Naive thymus-derived CD4-positive, alpha-beta T cell (primary cell): ENCODE measurements at places on chromosomes 3 and 15.
A peak's percentile ranks its signal among the peaks of the same experiment; 100 is the strongest.

DNA sequence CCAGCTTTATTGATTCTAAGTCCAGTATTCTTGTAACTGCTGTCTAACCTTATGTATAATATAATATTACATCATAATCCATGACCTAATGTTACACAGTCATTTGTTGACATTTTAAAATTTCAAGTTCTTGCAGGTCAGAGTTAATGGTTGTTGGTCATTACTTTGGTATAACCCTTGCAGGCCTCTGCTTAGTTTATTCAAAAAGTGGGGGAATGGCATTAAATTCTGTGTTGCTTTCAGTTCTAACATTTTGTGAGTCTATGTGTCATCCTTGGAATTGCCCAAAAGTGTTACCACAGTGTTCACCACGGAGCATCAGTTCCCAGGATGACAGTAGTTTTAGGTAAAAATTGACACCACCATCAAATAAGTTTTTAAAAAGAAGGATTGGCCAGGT is 174.8 kb upstream of the BCL6 start:
- no peak for DNase-seq

- no peak for DNase-seq
Measured at GRCh38 chr15:61598655-61599054, 369.6 kb upstream of the RORA start.

DNA sequence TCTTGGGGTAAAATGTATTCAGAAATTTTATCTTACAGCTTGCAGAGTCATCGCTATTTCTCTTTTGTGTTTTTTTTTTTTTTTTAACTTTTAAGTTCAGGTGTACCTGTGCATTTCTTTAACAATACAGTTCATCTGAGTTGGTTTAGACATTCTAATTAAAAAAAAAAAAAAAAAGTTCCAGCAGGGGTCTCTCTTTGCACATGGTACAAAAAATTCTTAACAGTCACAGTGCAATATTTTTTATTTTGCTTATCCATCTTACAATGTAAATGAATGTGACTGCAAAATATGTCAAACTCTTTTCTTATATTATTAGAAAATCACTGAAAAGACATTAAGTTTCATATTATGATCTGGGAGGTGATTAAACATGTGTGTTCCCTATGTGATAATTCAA is 47.5 kb upstream of the SLC9A9 start:
- DNase-seq = no peak

DNA sequence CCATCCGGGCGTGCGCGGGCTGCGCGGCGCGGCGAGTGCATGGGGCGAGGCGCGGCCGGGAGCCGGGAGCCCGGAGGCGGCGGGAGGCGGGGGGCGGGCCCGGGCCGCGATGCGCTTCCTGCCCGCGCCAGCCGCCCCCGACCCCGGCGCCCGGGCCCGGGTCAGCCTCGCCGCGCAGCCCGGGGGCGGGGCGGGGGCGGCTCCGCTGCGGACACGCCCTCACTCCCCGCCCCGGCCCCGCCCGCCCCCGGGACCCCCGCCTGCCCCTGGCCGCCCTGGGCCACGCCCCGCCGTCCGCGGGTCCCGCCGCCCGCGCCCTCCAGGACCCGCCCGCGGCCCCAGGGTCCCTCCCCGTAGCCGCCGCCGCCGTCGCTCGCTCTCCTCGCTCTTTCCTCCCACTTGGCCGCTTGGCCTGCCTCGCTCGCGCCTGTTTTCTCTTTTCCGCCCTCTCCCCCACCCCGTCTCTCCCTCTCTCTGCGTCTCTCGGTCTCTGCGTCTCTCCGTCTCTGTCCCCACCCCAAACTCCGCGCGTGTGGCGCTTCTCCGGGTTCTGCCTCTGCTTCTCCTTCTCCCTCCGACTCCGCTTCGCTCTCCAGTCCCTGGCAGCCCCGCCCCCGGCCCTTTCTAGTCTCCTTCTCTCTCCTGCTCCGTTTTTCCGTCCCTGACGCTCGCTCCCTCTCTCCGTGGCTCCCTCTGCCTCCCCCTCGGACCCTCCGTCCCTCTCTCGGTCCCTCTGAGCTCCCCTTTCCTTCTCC is at the start of gene PLXND1:
PLXND1 (minus strand) TSS at position 41 of the 755 bp plus-strand sequence; CDS start at position 4, 37 bp downstream.
- peak; percentile 31 for DNase-seq

DNA sequence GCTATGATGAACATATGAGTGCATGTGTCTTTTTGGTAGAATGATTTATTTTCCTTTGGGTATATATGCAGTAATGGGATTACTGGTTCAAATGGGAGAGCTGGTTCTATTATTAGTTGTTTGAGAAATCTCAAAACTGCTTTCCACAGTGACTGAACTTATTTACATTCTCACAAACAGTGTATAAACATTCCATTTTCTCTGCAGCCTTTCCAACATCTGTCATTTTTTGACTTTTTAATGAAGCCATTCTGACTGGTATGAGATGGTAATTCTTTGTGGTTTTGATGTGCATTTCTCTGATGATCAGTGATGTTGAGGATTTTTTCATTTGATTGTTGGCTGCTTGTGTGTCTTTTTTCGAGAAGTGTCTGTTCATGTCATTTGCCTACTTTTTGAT is 1124.2 kb downstream of the NAALADL2 start:
- DNase-seq = no peak

- no peak for DNase-seq
Measured at GRCh38 chr3:87167628-87168456, 59.3 kb upstream of the CHMP2B start.

GRCh38 chr15:61393949-61394348 is 164.8 kb upstream of the RORA start:
- DNase-seq = no peak

DNA sequence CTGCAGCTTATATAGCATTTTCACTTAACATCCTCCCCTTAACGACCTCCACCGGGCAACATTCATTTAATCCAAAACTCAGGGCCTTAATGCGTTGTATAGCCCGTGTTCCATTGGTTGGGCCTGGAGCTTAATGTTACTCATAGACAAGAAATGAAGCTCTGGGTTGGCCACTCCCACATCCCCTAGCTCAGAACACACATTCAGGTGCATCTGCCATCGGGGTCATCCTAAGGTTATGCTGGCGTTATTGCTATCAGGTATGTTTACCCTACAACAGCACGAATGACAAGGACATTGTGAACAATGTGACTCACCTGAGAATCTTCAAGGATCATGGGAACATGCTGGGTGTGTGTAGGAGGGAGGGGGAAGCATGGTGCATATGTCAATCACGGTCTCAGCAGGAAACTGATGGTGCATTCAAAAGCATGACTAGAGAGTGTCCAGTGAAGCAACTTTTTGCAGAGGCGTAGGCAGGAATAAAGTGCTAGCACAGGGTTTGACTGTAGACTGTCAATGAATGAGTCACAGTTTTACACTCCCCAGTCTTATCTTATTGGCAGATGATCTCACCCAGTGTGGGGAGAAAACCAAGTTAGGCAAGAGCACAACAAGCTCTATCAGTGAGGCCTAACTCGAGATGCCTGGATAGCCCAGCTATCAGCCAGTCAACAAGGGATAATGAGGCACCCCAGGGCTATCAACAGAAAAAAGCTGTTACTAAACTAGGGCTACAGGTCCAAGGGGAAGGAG is 402.1 kb upstream of the MCTP2 start:
- DNase-seq = no peak

GRCh38 chr15:23787346-23788105 is 100.4 kb upstream of the NDN start:
- no peak for DNase-seq

- no peak for DNase-seq
Measured at GRCh38 chr3:194103505-194103904, 32.4 kb upstream of the HES1 start.

DNA sequence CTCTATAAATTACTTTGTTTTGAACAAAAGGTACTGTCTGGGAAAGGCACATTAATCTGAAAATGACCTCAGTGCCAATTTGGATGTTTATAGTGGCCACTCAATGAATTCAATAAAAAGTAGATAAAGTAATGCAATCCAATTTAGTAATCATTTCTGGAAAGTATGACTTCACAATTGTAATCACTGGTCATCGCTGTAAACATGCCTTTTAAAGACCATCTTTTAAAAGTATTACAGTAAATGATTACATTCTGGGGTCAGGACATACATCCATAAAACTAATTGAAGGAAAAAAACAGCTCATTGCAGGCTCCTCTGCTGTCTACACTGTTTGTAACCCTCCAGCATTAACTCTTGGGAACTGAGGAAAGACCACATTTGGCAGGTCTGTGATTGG is 43.2 kb downstream of the HRH1 start:
- no peak for DNase-seq

DNA sequence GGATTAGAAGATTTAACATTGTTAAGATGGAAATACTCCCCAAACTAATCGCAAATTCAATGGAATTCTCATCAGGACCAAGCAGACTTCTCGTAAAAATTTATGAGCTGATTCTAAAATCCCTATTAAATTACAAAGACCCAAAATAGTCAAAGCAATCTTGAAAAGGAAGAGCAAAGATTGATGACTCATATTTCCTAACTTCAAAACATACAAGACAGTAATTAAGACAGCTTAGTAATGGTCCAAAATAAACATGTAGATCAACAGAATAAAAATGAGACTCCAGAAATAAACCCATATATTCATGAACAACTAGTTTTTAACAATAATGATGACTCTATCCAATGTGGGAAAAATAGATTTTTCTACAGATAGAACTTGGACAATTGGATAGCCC is 148.7 kb downstream of the SI start:
- no peak for DNase-seq

DNA sequence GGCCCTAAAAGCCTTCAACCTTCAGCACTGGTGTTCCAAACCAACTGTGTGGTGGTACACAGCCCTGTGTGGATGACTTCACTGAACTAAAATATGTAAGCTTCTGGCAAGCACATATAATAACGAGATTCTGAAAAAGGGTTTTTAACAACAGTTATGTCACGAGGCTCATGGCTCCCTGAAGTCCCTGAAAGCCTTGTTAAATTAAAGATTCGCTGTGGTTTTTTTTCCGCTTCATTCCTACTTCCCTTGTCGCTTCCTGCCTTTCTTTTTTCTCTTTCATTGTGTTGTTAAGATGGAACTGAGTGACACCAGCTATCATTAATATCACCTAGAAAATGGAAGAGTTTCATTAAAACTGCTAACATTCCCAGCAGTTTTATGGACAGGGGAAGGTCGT is 3.5 kb downstream of the RORA start:
- DNase-seq = no peak

DNA sequence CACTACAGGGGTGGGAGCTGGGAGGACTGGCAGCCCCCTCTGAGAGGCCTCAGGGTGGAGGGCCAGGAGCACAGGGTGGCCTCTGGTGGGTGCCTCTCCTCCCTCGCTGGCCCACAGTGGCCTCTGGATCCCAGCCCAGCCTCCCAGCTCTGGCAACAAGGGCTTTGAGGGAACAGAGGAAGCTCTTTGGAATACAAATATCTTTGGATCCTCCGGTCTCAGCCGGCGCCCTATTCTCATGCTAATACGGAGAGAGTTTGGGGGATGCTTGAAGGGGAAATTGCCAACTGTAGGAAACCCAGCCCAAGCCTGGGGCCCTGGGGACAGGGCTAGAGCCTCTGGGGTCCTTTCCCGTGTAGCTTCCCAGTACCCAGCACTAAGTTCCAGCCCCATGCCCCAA is 33.4 kb upstream of the INSYN1 start:
- no peak for DNase-seq

DNA sequence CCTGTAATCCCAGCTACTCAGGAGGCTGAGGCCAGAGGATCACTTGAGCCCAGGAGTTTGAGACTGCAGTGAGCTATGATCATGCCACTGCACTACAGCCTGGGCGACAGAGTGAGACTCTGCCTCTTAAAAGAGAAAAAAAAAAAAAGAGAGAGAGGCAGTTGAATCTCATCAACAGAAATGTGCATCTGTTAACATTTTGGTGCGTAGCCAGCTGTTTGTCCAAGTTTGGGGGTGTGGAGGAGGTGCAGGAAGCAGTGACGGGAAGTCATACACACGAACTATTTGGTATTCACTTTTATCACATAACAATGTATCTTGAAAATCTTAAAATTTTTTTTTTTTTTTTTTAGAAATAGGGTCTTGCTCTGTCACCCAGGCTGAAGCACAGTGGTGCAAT is 18.2 kb upstream of the CEMIP start:
- DNase-seq = no peak

DNA sequence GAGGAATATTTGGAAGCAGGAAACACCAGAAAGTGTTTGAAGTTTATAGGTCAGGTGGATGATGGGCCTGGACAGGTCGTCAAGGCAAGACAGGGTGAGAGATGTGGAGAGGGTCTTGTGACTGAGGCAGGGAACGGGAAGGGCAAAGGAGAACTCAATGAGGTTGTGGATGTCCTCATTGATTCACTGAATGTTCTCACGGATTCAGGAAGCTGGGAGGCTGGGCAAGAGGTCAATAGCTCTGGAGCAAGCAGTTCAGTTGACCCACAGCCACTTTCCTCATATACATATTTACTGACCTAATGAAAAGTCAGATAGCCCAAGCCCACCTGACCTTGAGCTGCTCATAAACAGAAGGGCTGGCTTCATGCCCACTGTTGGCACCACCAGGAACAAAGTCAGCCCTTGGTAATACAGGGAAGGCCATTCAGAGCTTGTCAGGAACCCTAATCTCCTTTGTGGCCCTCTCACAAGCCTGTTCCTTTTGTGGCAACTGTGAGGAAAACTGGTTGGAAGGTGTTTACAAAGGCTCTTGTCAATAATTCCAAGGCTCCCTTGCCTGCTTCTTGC is 31.6 kb downstream of the ARRDC4 start:
- no peak for DNase-seq

DNA sequence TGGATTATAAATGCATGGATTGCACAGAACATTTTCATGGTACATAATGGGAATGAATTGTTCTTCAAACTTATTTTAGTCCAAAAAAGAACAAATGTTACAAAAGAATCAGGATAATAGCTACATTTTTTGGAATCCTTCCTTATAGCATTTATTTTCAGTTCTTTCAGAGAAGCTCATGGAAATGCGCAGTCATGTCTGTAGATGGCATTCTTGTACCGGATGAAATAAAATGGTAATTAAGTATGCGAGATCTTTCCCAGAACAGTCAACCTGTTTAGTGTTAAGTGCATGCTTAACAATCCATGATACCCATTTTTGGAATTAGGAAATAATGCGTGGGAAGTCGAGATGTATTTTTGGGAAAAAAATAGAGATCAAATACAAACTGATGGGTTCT is 38.2 kb upstream of the GOLGA8B start:
- no peak for DNase-seq

DNA sequence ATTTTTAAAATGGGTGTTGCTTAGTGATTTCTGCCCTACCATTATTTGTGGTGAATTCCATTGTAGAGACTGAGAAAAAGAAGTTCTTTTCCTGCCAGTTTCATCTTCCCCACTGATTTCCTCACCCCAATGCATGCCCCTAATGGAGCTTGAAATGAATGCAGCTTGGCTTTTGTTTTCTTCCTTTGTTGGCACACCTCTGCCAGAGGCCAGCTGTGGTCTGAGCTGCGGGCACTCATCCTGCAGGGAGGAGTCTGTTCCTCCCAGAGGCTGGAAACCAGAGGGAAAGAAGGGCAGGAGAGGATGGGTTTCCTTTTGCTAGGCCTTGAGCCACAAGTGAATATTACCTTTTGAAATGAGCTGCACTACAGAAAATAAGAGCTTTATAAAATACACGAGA is 9.3 kb upstream of the ST8SIA2 start:
- no peak for DNase-seq

- DNase-seq = no peak
Measured at GRCh38 chr3:139430493-139430892, 41.0 kb upstream of the COPB2 start.

- DNase-seq = peak; percentile 78
Measured at GRCh38 chr3:194333212-194333980, 17.7 kb downstream of the CPN2 start.

- no peak for DNase-seq
Measured at GRCh38 chr3:103184772-103185171, 750.0 kb downstream of the ZPLD1 start.
